ENCODE measurements at places on chromosomes 13 and 19.
A peak's percentile ranks its signal among the peaks of the same experiment; 100 is the strongest.

- no peak for DNase-seq
Observed at GRCh38 chr19:46932346-46932745, 71.5 kb downstream of the ARHGAP35 start.

GRCh38 chr19:583198-583967 lies 6.3 kb upstream of the HCN2 start:
- DNase-seq, result no peak

GRCh38 chr19:45352062-45352461 lies 11.5 kb downstream of the KLC3 start:
- no peak for DNase-seq

- peak; percentile 18 for DNase-seq
Observed at GRCh38 chr13:72696579-72696978, 30.9 kb downstream of the MZT1 start.

- DNase-seq, result no peak
Observed at GRCh38 chr19:55554302-55554701, 9.0 kb upstream of the SBK3 start.

DNA sequence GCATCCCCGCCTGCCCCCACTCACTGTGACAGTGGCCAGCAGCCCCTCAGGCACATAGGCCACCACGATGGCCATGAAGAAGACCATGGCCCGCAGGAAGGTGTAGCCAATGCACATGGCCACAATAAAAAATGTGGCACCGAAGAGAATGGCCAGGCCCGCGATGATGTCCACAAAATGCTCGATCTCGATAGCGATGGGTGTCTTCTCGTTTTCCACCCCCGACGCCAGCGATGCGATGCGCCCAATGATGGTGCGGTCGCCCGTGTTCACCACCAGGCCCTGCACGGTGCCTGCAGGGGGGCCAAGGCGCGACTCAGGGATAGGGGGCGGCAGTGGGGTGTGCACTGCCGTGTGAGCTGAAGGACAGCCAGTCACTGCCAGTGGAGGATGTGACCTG lies 3.7 kb downstream of the ATP4A start:
- no peak for DNase-seq

GRCh38 chr13:59408738-59409137 lies 755.0 kb downstream of the DIAPH3 start:
- DNase-seq, result no peak

DNA sequence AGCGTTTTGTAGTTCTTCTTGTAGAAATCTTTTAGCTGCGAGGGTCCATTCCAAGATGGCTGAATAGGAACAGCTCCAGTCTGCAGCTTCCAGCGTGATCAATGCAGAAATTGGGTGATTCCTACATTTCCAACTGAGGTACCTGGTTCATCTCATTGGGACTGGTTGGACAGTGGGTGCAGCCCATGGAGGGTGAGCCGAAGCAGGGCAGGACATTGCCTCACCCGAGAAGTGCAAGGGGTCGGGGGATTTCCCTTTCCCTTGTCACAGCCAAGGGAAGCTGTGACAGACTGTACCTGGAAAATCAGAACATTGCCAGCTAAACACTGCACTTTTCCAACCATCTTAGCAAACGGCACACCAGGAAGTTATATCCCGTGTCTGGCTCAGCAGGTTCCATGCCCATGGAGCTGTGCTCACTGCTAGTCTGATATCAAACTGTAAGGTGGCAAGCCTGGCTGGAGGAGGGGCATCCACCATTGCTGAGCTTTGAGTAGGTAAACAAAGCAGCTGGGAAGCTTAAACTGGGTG lies 176.0 kb upstream of the SPRY2 start:
- DNase-seq, result no peak

- DNase-seq, result peak; percentile 51
Observed at GRCh38 chr19:2355168-2356035, 4.7 kb upstream of the TMPRSS9 start.

- no peak for DNase-seq
Observed at GRCh38 chr13:114062754-114063153, 69.7 kb downstream of the RASA3 start.

DNA sequence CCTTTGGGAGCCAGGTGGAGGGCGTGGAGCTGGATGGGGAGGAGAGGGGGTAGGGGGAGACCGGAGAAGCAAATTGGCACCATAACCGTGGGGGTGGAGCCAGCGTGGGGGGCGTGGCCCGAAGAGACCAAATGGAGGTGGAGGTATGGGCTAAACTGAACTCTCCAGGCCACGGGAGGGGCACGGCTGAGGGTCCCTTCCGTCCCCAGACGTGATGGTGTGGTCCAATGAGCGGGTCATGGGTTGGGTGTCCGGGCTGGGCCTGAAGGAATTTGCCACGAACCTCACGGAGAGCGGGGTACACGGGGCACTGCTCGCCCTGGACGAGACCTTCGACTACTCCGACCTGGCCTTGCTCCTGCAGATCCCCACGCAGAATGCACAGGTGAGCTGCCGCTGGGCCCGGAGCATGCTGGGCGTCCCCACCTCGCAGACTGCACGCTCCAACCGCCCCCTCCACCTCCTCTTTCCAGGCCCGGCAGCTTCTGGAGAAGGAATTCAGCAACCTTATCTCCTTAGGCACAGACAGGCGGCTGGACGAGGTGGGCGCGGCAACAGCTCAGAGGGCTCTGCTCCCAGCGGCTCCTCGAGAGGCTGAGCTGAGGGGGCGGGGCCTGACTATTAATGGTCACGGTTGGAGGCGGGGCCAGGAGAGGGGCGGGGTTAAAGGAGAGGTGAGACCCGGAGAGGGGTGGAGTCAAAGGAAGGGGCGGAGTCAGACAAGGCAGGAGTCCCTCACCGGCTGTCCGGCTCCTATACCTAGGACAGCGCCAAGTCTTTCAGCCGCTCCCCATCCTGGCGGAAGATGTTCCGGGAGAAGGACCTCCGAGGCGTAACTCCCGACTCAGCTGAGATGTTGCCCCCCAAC lies 6.2 kb downstream of the HRC start:
- DNase-seq, result peak; percentile 97

- no peak for DNase-seq
Observed at GRCh38 chr13:42615691-42616090, 41.7 kb downstream of the TNFSF11 start.

DNA sequence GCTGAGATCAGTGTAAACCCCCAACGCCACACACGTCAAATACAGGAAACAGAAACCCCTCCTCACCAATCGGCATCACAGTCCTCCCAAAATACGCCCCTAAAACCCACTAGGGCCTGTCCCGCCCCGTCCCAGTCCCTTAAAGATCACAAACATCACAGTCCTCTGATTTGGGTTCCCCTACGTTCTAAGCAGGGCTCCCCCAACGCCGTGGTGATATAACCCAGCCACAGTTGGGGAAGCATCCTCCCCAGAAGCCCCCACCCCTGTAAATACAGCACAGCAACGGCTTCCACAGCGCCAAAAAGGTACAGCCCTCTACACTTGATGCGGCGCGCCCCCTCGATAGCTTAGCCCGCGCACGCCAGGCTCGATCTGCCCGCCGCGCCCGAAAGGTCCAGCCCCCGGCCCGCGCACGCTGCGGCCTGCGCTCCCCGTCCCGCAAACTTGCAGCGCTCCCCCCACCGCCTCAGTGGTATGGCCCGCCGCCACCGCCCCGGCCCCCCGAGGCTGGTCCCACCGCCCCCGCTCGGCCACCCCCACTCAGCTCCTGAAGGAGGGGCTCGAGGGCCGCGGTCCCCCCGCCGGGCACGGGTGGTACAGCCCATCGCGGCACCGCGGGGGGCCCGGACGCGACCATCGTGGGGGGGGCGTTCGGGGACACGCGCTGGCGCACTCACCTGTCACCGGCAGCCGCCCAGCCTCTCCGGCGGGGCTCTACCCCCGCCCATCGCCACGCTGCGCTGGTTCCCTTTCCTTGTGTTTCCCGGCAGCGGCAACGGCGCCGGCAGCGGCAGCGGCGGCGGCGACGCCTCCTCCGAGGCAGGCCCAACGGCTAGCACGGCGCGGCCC lies at the start of gene AKT2:
TSS of gene AKT2 (minus strand) at position 845 of the 852 bp plus-strand sequence. CDS start 20,078 bp downstream, outside the sequence.
- DNase-seq, result peak; percentile 40

DNA sequence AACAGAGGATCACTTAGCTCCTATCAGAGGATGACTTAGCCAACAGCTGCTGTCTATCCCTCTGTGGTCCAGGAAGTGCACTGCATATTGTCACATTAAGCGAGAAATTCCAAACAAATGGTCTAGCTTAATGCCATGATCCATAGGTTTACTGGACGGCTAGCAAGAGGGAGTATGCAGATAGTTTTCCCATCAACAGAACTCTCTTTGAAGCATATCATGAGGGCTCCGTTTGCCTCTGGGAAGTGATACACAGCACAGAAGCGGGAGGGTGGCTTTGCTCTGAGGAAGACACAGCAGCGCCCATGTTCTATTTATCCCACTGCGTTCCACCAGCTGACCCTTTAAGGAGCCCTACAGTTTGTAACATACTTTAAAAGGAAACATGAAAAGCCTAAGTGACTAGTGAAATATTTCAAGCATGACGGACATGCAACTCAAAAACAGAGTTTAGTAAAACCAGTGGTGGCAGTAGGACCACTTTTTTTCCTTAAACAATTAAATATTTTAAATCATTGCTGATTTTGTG lies 52.7 kb downstream of the COL4A1 start:
- DNase-seq, result no peak

DNA sequence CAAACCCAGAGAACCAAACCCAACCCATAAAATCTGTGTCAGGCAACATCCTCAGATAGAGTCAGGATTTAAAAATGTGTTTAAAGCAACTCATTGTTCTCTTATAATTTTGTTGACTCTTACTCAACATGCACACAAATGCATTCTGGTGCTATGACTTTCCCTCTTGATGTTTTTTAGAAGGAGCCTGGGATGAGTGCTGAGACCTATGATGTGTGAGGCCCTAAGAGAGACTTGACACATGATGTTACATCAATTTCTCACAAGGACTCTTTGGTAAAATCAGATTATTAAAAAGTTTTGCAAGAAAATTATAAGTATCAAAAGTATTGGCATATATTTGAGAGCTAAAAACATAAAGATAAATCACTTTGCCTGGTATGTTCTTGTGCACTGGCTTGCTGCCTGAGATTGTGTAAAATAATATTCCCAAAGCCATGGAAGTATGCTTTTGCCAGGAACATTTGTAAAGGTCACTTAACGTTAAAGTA lies 173.9 kb downstream of the DCLK1 start:
- no peak for DNase-seq

- no peak for DNase-seq
Observed at GRCh38 chr13:34416971-34417380, 525.1 kb upstream of the NBEA start.

GRCh38 chr19:44515031-44515430 lies 14.4 kb downstream of the CEACAM20 start:
- no peak for DNase-seq

GRCh38 chr13:40026741-40027140 lies 371.3 kb downstream of the COG6 start:
- no peak for DNase-seq

GRCh38 chr13:76466043-76466442 lies 420.2 kb downstream of the KCTD12 start:
- DNase-seq, result no peak

- no peak for DNase-seq
Observed at GRCh38 chr13:74004109-74004508, 130.1 kb downstream of the KLF12 start.

DNA sequence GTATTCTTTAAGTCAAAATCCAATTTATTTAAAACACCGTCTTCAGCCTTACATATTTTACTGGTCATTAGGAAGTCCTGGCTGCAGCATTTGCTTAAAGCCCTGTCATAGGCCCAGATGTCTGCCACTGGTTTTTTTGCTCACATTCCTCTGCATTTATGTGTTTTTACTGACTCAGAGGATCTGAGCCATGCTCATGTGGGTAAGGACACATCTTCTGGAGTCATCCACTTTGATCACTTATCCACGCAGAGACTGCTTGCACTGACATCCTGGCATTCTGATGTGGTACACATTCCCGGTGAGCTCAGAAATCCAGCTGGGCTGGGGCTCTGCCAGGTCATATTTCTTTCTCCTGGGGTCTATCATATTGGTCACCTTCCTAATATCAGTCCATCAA lies 531.7 kb upstream of the ARGLU1 start:
- DNase-seq, result no peak

- peak; percentile 16 for DNase-seq
Observed at GRCh38 chr19:45901432-45901911, 941 bp downstream of the MYPOP start.

- DNase-seq, result no peak
Observed at GRCh38 chr13:66981912-66982311, 248.2 kb downstream of the PCDH9 start.

DNA sequence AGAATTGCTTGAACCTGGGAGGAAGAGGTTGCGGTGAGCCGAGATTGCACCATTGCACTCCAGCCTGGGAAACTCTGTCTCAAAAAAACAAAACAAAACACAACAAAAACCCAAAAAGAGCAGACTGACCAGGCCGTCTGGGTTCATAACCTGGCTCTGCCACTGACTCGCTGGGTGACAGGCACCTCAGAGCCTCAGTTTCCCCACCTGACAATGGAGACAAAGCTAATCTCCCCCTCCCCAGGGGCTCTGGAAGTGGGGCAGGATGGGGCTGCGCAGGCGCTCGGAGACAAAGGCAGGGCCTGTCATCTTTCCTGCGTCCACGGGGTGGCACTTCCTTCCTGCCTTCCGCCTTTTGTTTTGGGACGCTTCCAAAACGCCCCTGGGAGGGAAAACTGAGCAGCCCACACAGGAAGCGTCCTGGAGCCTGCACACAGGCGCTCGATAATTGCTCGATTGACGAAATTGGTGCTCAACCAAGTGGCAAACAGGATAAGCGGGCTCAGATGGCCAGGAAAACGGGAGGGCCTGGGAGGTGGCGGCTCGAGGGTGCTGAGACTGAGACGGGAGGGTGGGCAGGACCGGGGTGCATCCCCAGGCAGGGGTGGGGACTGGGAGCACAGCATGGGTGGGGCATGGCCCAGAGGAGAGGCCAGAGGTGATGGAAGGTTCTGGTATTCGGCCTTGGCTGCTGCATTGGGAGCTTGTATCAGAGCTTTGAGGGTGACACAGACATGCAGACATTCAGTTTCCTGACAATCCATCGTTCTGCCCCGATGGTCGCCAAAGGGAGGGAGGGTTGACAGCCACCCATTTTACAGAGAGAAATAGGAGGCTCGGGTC lies 17.8 kb downstream of the SPC24 start:
- DNase-seq, result peak; percentile 81

GRCh38 chr19:35299523-35300338 lies 7.8 kb downstream of the MAG start:
- no peak for DNase-seq

DNA sequence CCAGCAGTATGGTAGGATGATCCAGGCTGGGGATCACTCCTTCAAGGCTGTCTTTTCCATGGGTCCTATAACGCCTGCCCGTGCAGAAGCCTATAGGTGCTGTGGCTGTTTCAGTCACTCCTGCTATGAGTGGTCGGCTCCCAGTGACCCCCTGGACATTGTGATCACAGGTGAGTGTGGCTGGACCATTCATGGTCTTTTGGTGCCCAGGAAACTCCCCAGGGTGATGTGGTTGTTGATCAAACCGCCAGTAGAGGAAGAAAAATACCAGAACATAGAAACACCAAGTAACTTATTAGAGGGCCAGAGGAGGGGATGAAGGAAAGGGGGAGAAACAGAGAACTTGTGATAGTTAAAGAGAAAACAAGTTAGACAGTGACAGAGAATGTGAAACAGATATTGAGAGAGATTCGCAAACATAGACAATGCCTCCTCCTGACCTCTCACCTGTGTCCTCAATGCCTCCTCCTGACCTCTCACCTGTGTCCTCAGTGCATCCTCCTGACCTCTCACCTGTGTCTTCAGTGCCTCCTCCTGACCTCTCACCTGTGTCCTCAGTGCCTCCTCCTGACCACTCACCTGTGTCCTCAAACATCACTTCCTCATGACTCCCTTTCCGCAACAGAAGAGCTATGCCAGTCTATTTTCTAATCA lies 19.4 kb downstream of the LAIR2 start:
- DNase-seq, result no peak

GRCh38 chr13:98846521-98846920 lies 94.0 kb upstream of the SLC15A1 start:
- DNase-seq, result no peak
